ENCODE measurements at places on chromosomes 5 and 9. TPM values are rescaled to one million over a fixed set of nuclear protein-coding genes. Genes with fewer than 3 reads are reported as not detected.

The AOPEP gene
- 140 TPM for total RNA-seq

DNA sequence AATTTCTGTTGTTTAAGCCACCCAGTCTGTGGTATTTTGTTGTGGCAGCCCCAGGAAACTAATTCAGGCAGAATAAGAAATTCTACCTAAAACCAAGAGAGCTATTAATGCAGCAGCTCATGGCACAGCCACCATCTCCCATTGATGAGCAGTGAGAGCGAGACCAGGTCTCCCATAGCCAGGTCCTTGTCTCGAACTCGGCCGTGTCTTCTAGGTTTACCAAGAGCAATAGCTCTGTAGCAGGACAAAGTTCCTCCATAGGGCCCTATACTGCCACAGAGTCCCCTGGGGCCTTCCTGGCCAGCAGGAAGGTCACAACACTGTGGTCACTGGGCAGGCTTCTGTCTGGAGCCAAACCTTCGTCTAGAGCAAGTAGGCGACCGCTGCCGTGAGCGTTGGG is 34.5 kb upstream of the TJP2 start:
- H3K4me1 ChIP-seq: no peaks in the 10 kb centered on the region
- H3K4me3 ChIP-seq: no peak overlapping the region
- no peak for DNase-seq

DNA sequence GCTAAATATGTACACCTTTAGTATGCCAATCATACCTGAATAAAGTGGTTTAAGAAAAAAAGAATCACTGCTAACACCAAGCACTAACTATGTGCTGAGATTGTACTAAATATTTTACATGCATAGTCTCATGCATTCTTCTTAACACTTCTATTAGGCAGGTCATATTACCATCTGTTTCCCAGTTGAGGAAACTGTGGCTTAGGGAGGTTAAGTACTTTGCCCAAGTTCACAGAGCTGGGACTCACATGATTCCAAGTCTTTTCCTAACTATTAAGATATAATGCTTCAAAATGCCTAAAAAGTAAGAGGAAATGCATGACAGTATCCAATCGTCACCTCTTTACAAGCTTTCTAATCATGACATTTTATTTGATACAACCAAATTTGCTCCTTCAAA is 69.2 kb upstream of the PLPP6 start:
- H3K27me3 ChIP-seq: no peaks in the 10 kb centered on the region
- DNase-seq: no peak
- no peak overlapping the region for H3K4me3 ChIP-seq
- no peak overlapping the region for H3K27ac ChIP-seq

The C9 gene
- total RNA-seq: not detected

GRCh38 chr9:81601639-81602623 is 87.4 kb downstream of the TLE1 start:
- H3K36me3 ChIP-seq: no peaks in the 10 kb centered on the region
- no peak overlapping the region for H3K27ac ChIP-seq
- no peak for DNase-seq
- H3K27me3 ChIP-seq: no peaks in the 10 kb centered on the region
- peaks cover 12% of the 10 kb centered on the region for H3K4me1 ChIP-seq

GRCh38 chr5:125700380-125700861 is 722.8 kb upstream of the GRAMD2B start:
- H3K4me3 ChIP-seq: no peak overlapping the region
- peak; percentile 15 for DNase-seq
- H3K27me3 ChIP-seq: no peaks in the 10 kb centered on the region
- H3K27ac ChIP-seq: no peak overlapping the region

The ZNF883 gene
- total RNA-seq: 1.0 TPM

DNA sequence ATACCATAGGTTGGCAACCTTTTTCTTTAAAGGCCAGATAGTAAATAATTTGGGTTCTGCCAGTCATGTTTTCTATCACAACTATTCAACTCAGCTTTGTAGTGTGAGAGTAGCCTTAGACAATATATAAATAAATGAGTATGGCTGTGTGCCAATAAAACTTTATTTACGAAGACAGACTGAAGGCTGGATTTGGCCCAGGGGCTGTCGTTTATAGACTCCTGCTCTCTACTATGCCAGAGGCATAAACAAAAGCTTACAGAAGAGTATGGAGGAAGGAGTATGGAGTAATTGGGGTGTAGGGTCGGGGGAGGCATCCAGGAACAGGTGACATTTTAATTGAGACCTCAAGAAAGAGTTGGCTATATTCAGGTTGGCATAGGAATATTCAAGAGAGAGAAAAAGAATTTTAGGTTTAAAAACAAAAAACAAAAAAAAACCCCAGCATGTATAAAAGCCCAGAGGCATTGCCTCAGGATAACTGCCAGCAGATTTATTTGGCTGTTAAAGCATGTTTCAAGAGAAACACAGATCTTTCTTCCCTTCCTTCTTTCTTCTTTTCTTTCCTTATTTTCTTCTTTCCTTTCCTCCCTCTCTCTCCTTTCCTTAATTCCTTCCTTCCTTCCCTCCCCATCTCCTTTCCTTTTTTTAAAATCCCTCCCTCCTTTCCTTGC is 39.9 kb downstream of the SLIT3 start:
- H3K27ac ChIP-seq: no peak overlapping the region
- no peak for DNase-seq
- no peak overlapping the region for H3K4me3 ChIP-seq
- H3K27me3 ChIP-seq: no peaks in the 10 kb centered on the region

DNA sequence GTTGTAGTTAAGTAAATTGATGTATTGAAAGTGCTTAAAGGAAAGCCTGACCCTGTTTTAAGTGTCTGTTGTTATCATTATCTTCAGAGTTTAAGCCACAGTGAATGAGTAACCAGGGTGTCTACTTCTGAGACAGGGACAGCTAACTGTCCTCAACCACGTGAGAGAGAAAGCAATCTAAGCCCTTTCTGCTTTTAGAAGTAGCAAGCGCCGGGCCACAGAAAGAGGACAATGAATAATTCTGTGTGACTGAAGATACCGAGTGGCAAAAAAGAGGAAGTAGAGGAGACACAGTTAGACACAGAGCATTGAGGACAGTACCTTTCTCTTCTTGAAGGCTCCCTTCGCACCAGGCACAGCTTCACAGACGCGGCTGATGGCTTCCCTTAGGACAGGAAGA is 86.3 kb downstream of the S1PR3 start:
- H3K27ac ChIP-seq: no peak overlapping the region
- DNase-seq: no peak
- no peaks in the 10 kb centered on the region for H3K27me3 ChIP-seq
- H3K36me3 ChIP-seq: no peaks in the 10 kb centered on the region

The CAVIN4 gene
- total RNA-seq: 0.09 TPM

DNA sequence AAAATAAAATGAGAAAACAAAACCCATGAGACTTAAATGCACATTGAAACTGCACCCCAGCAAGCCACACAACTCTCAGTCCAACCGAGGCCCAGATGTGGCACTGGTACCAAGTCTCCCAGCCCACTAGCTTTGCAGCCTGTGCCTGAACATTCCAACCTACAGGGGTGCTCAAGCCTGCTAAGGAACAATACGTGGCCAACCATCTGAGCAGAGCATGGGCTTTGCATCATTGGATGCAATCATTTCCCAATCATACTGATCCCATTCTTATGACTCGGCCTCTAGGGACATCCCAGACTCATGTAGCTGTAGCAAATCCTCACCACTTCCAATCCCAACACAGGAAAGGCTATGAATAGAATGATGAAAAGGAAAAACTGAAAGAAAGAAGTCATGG is 297.2 kb downstream of the SPOCK1 start:
- H3K36me3 ChIP-seq: no peaks in the 10 kb centered on the region
- H3K27me3 ChIP-seq: no peaks in the 10 kb centered on the region
- no peak for DNase-seq
- H3K4me3 ChIP-seq: no peak overlapping the region

- no peaks in the 10 kb centered on the region for H3K36me3 ChIP-seq
- no peak overlapping the region for H3K27ac ChIP-seq
- H3K27me3 ChIP-seq: no peaks in the 10 kb centered on the region
- no peak overlapping the region for H3K4me3 ChIP-seq
- DNase-seq: no peak
Observed at GRCh38 chr5:91906027-91906426, 522.9 kb upstream of the ARRDC3 start.

- peak overlapping the region; percentile 66 for H3K4me3 ChIP-seq
- H3K27me3 ChIP-seq: no peaks in the 10 kb centered on the region
- H3K4me1 ChIP-seq: peaks cover 28% of the 10 kb centered on the region
- no peak for DNase-seq
Observed at GRCh38 chr5:157857816-157858526, 974 bp downstream of the CLINT1 start.

DNA sequence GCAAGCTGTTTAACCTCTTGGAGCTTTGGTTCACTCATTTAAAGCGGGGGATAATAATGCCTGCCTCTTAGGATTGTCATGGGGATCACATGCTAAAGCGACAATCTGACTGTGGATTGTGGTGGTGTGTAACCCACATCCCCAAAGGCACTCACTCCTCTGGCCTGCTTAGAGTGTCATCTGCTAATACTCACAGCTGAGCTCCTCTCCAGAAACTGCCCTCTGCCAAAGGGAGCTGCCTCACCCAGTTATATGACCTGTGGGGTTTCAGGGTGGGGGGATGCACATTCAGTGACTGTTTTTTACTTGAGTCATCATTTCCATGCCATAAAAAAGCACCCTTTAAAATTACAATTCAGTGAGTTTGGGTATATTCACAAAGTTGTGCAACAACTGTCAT is 110.0 kb upstream of the SPOCK1 start:
- no peak overlapping the region for H3K27ac ChIP-seq
- no peaks in the 10 kb centered on the region for H3K27me3 ChIP-seq
- no peaks in the 10 kb centered on the region for H3K36me3 ChIP-seq
- H3K4me3 ChIP-seq: no peak overlapping the region
- H3K4me1 ChIP-seq: no peaks in the 10 kb centered on the region

DNA sequence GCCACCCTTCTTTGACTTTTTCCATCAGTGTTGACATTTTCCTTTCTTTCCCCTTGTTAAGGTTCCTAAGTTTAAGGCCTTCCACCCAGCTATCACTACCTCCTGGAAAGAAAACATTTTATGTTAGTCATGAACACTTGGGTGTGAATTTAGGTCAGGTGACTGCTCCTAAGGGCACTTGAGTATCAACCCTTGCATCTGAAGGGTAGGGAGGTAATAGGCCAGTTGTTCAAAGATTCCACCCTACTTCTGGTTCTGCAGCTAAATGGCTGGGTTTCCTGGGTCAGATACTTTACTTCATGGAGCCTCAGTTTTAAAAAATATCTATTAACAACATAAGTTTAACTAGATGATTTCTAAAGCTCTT is 49.1 kb upstream of the OSMR start:
- no peaks in the 10 kb centered on the region for H3K4me1 ChIP-seq
- no peaks in the 10 kb centered on the region for H3K36me3 ChIP-seq
- H3K27me3 ChIP-seq: no peaks in the 10 kb centered on the region
- no peak overlapping the region for H3K4me3 ChIP-seq

All from pancreas (tissue), 10 donors.